Activated T-cell treated with anti-CD3 and anti-CD28 coated beads for 24 hours (primary cell): ENCODE measurements at places on chromosomes 5 and 9.

GRCh38 chr9:134185536-134186011, 21.2 kb upstream of the RNU6ATAC start:
- DNase-seq = no peak

- DNase-seq = no peak
Observed at GRCh38 chr9:70553707-70554673, 139.5 kb upstream of the KLF9 start.

DNA sequence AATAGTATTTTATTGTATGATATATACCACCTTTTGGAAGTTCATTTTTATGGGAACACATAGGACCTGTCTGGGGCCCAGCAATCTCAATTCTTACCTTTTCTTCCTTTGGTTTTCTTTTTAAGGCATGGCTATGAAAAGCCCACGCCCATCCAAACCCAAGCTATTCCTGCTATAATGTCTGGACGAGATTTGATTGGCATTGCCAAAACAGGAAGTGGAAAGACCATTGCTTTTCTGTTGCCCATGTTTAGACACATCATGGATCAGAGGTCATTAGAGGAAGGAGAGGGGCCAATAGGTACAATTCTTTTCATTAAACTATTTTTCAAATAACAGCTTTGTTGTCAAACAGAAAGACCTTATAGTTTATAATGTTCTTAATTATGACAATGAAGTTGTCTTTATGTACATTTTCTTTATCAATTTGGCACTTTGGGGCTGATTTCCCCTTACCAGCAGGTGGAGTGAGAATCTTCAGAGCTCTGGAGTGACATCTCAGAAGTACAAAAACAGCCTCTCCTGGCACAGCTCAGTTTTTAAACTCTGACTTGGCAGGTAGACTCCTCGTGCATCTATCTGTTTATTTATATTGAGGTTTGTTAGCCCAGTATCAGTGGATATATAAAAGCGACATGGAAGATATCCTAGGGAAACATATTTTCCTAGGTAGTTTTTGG, 25.8 kb downstream of the DDX46 start:
- DNase-seq = no peak

- no peak for DNase-seq
Observed at GRCh38 chr5:10702911-10703491, 58.0 kb downstream of the DAP start.

DNA sequence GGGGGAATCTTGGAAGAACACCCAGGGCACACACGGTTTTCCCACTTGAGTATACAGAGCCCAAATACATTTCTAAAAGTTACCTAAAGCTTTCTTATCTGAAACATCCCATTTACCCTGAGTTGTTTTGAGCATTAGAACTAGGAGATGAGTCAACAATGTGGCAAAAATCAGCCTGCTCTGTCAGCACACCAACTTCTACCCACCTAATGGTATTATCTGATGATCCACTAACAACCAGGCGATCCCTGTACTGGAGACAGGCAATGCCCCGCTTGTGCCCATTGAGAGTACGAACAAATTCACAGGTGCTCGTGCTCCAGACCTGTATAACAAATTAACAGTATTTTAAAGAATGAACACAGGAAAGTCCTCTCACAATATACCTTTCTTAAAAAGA, 87.0 kb downstream of the SMIM23 start:
- DNase-seq = no peak
